ENCODE measurements at places on chromosomes 16 and 17.

- peak; percentile 11 for DNase-seq
These were observed 8.9 kb upstream of the RAPGEFL1 start for GRCh38 chr17:40168262-40168832.

DNA sequence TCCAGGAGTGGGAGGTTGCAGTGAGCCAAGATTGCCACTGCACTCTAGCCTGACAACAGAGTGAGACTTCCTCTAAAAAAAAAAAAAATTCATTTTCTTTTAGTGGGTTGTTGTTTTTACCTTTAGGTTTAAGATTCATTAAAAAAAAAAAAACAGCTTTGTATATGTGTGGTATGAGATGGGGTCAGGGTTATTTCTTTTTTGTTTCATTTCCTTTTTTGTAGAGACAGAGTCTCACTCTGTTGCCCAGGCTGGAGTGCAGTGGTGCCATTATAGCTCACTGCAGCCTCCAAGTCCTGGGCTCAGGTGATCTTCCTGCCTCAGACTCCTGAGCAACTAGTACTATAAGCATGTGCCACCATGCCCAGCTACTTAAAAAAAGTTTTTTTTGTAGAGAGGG lies 47.0 kb downstream of the BCAS3 start:
- no peak for DNase-seq

DNA sequence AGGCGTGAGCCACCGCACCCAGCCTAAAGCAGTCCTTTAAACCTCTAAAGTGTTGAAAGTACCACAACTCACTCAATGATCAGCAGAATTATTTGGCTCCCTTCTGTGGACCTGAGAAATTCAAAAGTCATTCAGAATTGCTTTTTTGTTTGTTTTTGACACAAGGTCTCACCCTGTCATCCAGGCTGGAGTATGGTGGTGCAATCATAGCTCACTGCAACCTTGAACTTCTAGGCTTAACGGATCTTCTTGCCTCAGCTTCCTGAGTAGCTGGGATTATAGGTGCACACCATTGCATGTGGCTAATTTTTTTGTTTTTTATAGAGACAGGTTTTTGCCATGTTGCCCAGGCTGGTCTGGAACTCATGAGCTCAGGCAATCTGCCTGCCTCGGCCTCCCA lies 44.3 kb downstream of the TRAF4 start:
- no peak for DNase-seq

DNA sequence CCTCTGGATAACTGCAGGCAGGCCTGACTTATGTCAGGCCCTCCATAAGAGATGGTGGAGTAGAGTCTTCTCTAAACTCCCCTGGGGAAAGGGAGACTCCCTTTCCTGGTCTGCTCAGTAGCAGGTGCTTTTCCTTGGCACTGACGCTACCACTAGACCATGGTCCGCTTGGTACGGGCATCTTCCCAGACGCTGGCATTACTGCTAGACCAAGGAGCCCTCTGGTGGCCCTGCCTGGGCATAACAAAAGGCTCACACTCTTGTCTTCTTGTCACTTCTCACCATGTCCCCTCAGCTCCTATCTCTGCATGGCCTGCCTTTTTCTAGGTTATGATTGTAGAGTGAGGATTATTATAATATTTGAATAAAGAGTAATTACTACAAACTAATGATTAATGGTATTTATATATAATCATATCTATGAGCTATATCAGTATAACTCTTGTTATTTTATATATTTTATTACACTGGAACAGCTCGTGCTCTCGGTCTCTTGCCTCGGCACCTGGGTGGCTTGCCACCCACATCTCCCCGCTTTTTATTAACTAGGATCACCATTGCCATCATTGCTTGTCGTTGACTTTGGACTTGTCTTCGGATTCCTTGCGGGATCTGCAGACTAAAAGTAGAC lies 59.8 kb upstream of the ARL4D start:
- peak; percentile 65 for DNase-seq

GRCh38 chr16:4263504-4264436 lies 9.1 kb downstream of the TFAP4 start:
- DNase-seq: no peak

- no peak for DNase-seq
These were observed 4.8 kb downstream of the DNASE1 start for GRCh38 chr16:3659251-3659650.

DNA sequence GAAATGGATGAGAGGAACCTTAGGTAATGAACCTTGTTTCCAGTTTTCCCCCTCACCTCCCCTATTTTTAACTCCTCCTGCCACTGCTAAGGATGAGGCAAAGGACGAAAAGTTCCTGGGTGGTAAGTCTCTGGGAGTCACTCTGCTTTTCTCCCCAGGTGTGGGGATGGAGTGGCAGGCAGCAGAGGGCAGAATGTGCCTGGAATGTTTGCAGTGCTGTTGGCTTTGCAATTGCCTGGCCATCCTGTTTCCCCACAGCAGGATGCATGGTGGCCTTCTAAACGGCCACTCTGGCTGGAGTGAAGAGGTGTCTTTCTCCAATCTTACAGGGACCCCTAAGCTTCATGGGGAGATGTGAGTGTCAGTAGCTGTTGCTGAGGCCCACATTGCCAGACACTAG lies 432.5 kb upstream of the ZFHX3 start:
- DNase-seq: no peak

DNA sequence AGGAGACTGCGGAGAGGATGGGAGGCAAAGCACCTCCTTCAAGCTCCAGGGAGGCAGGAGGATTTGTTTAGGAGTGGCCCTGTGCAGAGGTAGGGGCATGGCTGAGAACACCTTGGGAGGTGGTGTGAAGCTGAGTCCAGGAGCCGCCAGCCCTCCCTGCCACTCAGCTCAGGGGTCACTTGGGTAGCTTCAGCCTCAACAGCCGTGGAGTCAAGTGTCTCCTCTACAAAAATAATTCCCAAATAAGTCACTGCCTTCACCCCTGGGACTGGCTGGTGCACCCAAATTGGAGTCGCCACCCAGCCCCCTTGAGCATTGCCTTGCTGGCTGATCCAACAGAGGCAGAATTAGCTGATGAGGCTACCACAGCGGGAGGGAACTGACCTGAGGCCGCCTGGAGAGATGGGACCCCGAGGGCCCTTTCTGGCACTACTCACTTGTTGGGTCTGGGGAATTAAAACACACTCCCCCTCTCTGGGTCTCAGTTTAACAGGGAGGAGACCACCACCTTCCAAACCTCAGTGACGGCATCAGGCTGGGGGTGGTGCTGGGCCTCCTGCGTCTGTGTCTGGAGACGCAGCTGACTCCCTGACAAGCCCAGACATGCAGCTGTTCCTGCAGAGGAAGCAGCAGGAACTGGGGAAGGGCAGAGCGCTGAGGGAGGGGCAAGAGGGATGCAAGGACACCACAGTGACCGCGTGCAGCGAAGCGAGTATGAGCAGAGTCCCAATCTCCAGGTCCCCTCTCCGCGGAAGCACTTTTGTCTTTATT lies 87.9 kb upstream of the TOB1 start:
- peak; percentile 58 for DNase-seq

DNA sequence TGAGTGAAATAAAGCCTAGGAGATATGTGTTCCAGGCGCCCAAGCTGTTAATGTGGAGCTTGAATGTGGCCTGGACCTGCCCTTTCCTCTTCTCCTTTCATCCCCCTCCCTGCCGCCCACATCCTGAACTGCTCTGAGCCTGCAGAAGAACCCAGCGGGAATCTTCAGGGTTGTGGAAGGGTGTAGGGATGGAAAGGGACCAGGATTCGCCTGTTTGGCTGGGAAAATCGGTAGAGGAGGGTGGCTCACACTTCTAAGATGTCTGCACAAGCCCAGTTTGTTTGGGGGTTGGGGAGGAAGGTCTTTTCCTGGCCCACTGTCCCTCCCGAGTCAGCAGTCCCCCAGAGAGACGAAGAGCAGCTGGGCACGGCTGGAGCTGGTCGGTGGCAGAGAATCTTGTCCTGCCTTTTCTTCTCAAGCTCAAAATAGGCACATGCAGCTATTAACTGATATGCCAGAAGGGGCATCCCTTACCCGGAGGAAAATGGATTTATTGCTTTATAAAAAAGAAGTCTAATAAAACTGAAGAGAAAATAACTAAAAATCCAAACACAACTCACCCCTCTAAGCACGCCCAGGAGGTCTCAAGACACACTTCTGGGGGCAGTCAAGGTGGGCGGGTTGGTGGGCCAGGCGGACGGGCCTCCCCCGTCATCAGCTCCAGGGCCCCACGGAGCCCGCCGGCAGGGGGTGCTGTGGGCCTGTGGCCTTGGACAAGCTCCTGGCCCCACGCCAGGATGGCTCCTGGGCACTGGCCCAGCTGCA lies 11.5 kb upstream of the PITPNA start:
- DNase-seq: no peak

- no peak for DNase-seq
These were observed 174.8 kb downstream of the RPTOR start for GRCh38 chr17:80719449-80719848.

- no peak for DNase-seq
These were observed 98.9 kb downstream of the ABCC6 start for GRCh38 chr16:16124438-16124837.

DNA sequence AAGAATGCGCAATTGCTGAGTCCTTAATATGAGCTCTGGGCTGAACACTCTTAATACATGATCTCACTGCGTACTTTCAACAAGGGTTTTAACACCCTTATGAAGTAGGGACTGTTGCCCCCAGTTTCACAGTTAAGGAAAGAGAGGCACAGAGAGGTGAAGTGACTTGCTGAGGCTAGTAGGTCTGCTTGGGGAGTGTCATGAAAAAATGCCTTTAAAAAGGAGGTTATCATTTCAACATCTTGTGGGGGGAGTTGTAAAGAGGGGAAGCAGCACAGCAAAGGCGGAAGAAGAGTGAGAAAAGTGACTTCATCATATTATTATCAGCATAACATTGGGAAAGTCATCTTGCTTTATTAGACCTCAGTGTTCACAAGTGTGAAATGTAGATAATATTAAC lies 2.1 kb downstream of the CCL4L2 start:
- DNase-seq: no peak

- DNase-seq: no peak
These were observed 22.0 kb downstream of the C16orf87 start for GRCh38 chr16:46808997-46809396.

- DNase-seq: peak; percentile 48
These were observed at the start of gene UBTF for GRCh38 chr17:44219616-44220212. UBTF (minus strand) TSS chr17:44219675; CDS start chr17:44218229, 1,446 bp downstream.

GRCh38 chr17:17403065-17403464 lies 73.7 kb upstream of the MED9 start:
- no peak for DNase-seq

- no peak for DNase-seq
These were observed 9.4 kb upstream of the CEP20 start for GRCh38 chr16:15897834-15898254.

All from NCI-H2081 treated with DMSO at 0.1 percent for 48 hours (cell line).